Heart right ventricle (tissue), 16 donors: ENCODE measurements at places on chromosomes 11 and 22. TPM values are rescaled to one million over a fixed set of nuclear protein-coding genes. Genes with fewer than 3 reads are reported as not detected.

- peak; percentile 65 for DNase-seq
Measured at GRCh38 chr22:28034760-28035401, 115.8 kb upstream of the PITPNB start.

- DNase-seq = no peak
Measured at GRCh38 chr22:50199251-50199721, 1.5 kb upstream of the SELENOO start.

- no peak for DNase-seq
Measured at GRCh38 chr11:118215765-118216164, 9.0 kb downstream of the JAML start.

DNA sequence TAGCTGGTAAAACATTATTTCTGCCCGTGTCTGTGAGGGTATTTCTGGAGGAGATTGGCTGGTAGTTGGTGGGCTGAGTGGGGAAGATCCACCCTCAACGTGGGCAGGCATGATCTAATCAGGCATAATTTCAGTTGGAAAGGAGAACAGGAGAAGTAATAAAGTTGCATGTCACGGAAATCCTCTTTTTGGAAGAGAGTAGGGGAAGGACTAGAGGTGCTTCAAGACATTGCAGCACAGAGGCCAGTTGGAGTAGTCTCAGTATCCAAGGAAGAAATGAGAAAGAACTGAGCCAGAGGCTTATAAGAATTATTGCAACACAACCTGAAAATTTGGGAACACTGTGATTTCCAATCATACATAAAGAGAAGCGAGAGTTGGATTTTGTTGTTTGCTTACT lies 1155.1 kb downstream of the FAM181B start:
- no peak for DNase-seq

Gene KDM4E
- not detected for polyA plus RNA-seq

Gene TMEM45B
- not detected for polyA plus RNA-seq
